Cerebellum (tissue), 4 donors: ENCODE measurements at places on chromosomes 11 and 22. TPM values are rescaled to one million over a fixed set of nuclear protein-coding genes. Genes with fewer than 3 reads are reported as not detected.

Gene CHEK2
- 6.1 TPM for total RNA-seq

Gene APOL6
- 1.2 TPM for total RNA-seq

Gene NOX4
- 5.3 TPM for total RNA-seq

Gene OR52A1
- total RNA-seq = not detected

Gene PRPF19
- total RNA-seq = 48.2 TPM

Gene KRTAP5-10
- total RNA-seq = not detected

Gene P2RX6
- 0.36 TPM for total RNA-seq

Gene OR51A7
- total RNA-seq = not detected

Gene FGF19
- 5.2 TPM for total RNA-seq

Gene C11orf65
- total RNA-seq = 1.00 TPM
